Sciatic nerve (tissue), 2 donors: ENCODE measurements at places on chromosomes 6 and 20. TPM values are rescaled to one million over a fixed set of nuclear protein-coding genes. Genes with fewer than 3 reads are reported as not detected.
A peak's percentile ranks its signal among the peaks of the same experiment; 100 is the strongest.

- no peak for DNase-seq
These were observed 25.7 kb downstream of the FOXC1 start for GRCh38 chr6:1635305-1636010.

DNA sequence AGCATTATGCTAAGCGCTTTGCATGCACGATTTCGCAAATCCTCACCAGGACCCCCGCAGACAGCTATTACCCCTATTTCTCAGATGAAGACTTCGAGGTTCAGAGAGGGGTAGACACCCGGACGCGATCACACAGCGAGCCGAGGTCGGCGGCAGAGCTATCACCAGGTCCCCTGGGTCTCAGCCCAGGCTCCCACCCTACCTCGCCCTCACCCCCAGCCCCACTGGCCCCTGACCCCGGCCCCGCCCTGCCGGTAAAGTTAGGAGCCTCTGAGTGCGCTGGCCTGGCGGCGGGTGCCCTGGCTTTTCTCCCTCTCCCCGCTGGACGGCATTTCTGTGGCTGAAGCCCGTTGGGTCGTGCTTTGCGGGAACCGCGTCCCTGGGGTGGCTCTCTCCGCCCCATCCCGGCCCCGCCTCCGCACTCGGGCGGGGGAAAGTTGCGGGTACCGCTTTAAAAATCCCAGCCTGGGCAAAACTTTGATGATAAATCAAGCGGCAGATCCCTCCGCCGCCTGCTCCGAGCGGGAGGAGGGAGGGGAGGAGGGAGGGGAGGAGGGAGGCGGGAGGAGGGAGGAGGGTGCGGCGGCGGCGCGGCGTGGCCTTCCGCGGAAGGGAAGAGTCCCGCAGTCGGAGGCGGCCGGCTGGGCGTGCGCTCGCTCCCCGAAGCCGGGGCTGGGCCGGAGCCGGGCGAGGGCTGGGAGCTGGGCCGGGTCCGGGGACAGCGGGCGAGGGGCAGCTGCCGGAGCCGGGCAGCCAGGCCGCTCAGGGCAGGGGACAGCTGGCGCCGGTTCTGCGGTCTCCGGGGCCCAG lies at the start of gene VSTM2L:
VSTM2L (plus strand) TSS at position 624 of the 810 bp plus-strand sequence. CDS start 224 bp downstream, outside the sequence.
- no peak for DNase-seq

DNA sequence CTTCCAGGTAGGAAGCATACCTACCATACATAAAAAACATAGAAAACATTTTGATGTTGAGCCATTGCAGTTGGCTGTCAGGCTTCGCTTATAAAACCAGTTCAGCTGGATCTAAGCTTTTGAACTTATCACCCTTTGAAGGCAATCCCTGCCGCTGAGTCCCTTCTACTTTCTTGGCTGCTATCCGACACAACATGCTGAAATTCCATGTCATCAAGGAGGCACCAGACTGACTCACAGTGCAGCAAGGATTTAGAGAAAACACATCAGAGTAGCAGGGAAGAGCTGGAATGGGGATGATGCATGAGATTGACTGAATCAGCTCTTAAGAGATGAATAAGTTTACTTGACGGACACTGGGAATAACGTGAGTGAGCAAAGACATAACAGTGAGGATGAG lies 135.0 kb upstream of the MAN1A1 start:
- no peak for DNase-seq

- peak; percentile 70 for DNase-seq
These were observed 3.1 kb downstream of the MYL9 start for GRCh38 chr20:36544134-36545018.

- no peak for DNase-seq
These were observed 102.1 kb upstream of the TMEM181 start for GRCh38 chr6:158457616-158458278.

PACRG gene
- 4.3 TPM for total RNA-seq

DNA sequence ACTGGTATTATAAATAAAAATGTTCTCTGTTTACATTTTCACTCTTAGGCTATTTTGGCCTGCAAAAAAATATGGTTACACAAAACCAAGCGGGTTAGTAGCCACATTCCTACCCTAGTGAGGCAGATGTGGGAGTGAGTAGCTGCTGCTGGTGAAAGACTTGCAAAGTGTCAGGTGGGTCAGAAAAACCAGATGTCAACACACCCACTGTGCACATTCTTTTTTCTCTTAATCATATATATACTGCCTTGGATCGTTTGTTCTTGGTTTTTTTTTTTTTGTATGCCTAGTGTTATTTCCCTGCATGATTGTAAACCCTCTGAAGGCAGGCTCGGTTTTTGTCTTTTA lies 68.0 kb upstream of the TFB1M start:
- DNase-seq: no peak

BANF2 gene
- total RNA-seq: not detected

DNA sequence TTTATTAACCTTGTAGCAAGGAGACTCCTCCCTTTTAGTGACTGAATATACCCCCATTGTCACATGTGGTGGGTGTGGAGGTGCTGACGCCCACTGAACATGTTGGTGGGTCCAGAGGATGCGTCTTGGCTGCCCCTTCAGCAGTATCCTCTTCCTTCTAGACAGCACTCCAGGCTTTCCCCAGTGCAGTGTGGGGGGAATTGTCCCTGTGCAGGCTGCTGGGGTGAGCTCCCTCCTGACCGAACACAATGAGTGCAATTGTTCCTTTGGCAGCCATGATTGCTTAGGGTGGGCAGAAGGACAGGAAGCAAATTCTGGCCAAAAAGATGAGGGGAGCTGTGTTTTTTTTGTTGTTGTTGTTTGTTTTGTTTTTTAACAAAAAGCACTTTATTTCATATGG lies 209.3 kb upstream of the PDE10A start:
- DNase-seq: peak; percentile 67

DNA sequence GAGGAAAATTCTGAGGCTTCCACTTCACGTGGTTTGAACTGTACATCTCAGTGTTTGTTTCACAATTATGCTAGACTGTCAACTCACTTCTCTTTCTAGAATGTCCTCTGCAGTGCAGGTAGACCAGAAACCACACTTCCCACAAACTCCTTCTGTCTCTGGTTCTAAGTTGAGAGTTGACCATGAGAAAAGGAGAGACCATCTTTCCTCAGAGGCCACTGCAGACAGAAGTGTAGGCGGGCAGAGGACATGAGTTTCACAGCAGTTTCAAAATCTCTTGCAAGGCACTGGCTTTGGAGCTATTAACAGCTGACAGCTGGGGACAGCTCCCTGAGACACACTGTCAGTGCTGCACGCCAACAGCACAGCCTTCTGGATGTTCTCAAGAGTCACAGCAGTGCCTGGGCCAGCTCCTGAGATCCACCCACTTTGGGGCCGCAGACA lies 55.4 kb upstream of the MOXD1 start:
- no peak for DNase-seq

DNA sequence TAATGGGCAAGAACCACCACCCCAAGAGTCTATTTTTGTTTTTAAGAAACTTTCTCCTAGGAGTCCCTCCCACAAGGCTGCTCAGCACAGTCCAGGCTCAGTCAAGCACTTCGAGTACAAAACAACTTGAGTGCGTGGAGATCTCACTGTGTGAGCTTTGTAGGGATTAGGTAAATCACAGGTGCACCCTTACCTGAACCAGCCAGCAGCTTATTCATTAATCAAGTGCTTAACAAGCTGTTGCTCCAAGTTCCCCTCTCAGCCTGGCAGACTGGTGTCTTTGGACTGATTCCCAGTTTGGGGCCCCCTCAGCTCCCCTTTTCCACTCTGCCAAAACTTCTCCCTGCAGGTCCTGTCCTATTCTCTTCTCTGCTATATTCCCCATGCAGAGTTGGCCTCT lies 133.1 kb downstream of the LY86 start:
- no peak for DNase-seq

DNA sequence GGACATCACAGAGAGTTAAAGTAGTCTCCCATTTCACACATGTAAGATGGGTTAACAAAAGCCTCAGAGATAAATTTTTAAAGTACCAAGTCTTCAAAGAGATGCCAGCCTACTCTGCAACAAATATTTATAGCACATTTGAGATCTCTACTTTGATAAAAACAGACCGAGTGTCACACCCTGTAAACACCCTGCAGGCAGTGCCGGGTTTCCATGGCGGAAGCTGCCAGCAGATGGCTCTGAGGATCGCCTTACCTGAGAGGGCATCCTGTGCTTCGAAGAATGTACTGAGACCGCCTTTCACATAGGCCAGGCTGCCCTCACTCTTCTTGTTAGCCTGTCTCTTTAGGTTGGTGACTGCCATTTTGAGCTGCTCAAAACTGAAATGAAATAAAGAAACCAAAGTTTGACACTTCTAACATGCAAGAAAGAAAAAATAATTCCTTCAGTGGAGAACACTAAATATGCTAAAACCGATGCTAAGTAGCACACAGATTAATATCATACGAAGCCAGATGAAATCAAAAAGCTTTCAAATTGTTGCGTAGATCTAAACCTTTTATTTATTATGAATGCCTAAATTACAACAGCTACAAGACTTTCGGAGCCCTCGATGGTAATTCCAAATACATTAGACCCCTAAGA lies 39.3 kb downstream of the HUS1B start:
- no peak for DNase-seq

DNA sequence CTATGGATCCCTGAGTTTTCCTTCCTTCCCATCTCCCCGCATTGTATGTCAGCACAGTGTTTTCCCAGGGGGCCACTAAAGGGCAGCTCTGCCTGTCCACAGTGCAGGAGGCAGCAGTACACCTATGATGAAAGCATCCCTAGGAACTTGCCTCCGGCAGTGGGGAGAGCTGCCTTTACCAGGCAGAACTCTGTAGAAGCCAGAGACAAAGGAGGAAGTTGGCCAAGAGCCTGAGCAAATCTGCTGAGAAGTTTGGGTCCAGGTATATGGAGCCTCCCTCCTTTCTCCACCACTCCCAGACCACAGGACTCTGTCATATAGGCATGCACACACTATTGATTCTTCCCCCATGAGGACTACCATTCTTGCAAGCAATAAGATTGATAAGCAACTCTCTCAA lies 282.7 kb downstream of the TBC1D7 start:
- no peak for DNase-seq

DNA sequence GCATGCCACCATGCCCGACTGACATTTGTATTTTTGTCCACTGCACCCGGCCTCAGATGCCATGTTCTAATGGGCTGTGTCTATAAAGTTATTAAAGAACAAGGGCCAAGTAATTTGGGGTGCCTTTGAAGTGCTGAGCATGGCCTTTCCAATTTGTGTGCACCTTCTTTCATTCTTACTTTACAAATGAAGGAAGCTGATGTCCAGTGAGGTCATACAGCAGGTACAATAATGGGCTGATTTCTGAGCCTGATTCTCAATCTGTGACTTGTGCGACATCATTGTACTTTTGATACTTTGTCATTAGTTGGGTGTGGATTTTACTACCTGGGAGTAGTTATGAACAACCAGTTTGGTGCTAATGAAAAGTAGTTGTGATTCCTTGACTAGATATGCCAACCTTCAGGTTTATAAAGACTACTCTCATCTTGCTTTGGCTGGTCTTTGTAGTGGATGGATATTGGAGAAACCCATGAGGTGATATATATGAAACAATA lies 94.3 kb downstream of the JARID2 start:
- DNase-seq: no peak

GRCh38 chr20:63230800-63231268 lies 4.9 kb upstream of the BIRC7 start:
- peak; percentile 77 for DNase-seq

ADGB gene
- total RNA-seq: 0.31 TPM

- DNase-seq: no peak
These were observed 18.6 kb downstream of the AIG1 start for GRCh38 chr6:143079325-143079640.

LRRC1 gene
- 19.5 TPM for total RNA-seq

GRCh38 chr20:18287546-18287914 lies 797 bp upstream of the ZNF133 start:
- DNase-seq: peak; percentile 63

DNA sequence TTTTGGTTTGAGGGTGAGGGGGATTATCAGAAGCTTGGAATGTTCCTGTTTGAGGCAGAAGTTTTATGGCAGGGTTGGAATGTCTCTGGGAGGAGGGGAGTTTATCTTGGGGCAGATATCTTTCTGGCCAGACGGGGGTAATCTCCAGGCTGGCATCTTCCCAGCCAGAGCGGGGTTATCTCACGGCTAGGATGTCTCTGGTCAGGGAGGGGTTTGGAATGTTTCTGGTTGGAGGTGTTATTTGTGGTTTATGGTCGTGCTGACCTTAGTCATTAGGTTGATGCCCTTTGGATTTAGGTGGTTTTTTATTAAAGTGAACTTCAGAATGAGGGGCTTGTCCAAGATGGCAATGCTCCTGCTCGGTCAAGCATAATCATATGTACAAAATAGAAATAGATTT lies 14.8 kb downstream of the PGK2 start:
- DNase-seq: no peak

- no peak for DNase-seq
These were observed 18.5 kb upstream of the WFDC10A start for GRCh38 chr20:45611054-45611453.

ANGPT4 gene
- total RNA-seq: 0.27 TPM

GRCh38 chr6:100923481-100924165 lies 42.5 kb upstream of the ASCC3 start:
- DNase-seq: no peak

MPC1 gene
- 49.2 TPM for total RNA-seq

HLA-F gene
- 71.2 TPM for total RNA-seq
